ENCODE measurements at places on chromosomes 16 and 17.

DNA sequence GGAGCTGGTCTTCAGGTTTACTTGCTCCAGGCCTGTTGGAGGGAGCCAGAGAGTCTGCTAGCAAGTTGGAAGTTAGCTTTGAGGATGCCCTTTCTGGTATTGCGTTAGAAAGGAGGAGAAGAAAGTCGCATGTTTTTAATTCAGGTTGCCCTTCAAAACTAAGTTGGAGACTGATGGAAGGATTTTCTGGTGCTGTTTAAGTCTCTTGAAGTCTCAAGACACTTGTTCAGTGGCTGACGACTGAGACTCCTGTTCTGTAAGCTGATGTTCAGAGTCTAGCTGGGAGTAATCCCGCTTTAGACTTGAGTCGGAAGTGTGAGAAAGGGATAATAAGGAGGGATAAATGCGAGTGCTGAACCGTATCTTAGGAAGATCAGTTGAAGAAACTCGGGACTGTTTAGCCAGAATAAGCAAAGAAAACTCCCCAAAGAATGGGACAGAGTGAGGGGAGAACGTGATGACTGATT lies 740 bp downstream of the AATF start:
- DNase-seq, result no peak

GRCh38 chr17:31900877-31901276 lies 631 bp downstream of the UTP6 start:
- DNase-seq, result no peak

GRCh38 chr17:60305141-60305540 lies 86.8 kb downstream of the USP32 start:
- peak; percentile 23 for DNase-seq

DNA sequence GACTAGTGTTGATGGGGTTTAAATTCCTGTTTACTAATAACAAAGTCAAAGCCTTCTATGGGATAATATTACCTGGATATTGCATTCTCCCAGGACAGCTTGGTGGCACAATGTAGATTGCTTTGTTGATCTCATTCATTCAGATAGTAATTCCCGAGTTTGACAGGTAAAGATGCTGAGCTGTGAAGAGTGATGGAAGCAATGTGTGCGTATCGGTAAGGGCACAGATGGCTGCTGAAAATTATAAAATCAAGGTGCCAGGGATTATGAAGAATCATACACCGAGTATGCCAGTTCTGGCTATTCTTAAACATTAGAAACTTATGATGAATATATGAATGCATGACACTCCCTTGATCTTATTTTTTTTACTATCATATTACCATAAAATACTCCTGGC lies 100.6 kb upstream of the CNTNAP4 start:
- DNase-seq, result no peak

DNA sequence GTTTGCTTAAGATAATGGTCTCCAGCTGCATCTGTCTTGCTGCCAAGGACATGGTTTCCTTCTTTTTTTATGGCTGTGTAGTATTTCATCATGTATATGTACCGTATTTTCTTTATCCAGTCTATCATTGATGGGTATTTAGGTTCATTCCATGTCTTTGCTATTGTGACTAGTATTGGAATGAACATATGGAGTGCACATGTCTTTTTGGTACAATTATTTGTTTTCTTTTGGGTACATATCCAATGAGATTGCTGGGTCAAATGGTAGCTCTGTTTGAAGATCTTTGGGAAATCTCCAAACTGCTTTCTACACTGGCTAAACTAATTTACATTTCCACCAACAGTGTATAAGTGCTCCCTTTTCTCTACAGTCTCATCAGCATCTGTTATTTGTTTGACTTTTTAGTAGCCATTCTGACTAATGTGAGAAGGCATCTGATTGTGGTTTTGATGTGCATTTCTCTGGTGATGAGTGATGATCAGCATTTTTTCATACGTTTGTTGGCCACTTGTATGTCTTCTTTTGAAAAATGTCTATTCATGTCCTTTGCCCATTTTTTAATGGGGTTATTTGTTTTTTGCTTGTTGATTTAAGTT lies 66.2 kb downstream of the TNFRSF13B start:
- DNase-seq, result no peak

DNA sequence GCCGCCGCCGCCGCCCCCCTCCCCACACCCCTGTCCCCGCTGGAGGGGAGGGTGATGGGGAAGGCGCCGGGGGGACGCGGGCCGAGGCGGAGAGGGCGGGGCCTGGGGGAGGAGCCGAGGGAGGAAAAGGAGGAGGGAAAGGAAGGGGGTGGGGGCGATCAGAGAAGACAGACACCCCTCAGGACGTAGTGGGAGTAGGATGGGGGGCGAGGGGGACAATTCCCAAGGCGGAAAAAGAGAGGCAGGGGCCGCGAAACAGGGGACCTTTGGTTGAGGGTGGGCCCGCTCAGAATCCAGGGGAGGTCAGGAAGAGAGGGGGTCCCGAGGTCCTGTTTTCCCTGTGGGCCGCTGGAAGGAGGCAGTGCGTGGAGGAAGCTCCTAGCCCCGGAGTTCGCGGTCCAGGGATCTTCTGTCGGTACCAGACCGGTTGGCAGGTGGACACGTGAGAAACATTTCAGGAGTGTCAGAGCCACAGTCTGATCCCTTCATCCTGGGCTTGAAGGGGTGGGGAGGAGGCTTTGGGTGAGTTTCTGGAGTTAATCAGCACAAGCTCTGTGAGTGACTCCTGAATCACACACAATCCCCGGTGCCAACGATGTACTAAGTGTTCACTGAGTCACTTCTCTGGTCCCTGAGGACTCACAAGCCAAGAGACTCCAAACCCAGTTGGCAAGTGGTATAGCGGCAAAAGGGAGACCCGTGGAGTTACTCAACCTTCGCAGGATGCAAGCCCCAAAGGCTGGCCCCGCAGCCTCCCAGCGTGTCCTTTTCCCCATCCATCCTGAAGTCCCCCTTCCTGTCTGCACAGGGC lies at the start of gene XYLT1:
Gene XYLT1, minus strand, starts transcription at position 53 of the 811 bp plus-strand sequence. CDS start 164 bp downstream, outside the sequence.
- DNase-seq, result peak; percentile 51

DNA sequence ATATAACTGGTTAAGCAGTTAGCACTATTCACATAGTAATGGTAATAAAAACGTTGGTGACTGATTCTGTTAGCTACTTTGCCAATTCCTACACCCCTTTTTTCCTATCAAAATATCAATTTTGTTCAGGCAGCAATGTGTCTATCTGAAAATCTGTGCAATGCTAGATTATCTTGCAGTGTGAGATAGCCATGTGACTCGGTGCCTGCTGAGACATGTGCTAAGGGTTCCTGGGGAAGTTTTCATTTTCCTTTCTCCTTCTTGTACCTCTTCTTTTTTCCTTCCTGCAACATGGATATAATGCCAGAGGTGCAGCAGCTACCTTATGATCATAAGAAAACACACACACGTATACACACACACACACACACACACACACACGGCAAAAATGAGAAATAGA lies 100.5 kb upstream of the SHISA6 start:
- no peak for DNase-seq

DNA sequence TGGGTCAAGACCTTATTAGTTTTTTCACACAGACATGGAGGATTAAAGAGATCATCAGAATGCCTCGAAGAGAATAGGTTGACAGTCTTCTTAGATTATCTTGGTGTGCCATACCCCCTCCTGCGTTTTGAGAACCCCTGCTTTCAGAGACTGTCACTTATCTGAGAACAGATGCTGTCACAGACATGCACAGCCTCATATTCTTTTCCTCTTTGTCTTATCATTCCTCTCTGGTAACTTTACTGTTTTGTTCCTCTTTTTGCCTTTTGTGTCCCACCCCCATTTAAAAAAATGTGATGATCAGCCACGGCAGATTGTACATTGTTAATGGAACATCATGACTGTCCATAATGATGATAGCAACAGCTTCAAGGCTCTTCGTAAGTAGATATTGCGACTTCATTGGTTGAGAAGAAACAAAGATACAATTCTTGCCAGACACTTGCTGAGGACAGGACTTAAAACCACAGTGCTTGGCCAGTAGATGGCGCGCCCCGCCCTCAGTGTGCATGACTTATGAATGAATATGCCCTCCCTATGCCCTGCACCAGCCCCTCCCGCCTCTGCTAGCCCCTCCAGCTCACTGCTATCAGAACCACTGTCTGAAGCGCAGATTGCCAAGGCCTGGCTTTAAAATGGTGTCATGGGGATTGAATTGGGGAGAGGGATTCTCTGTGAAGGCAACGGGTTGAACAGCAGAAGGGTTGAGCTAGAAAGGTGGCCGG lies 2.6 kb upstream of the PITPNC1 start:
- DNase-seq, result peak; percentile 57

- no peak for DNase-seq
Measured at GRCh38 chr17:16877099-16877498, 94.8 kb downstream of the TNFRSF13B start.

GRCh38 chr16:78362524-78363135 lies 263.2 kb downstream of the WWOX start:
- no peak for DNase-seq

GRCh38 chr17:67055041-67055443 lies 10.7 kb downstream of the CACNG1 start:
- no peak for DNase-seq

GRCh38 chr17:13671341-13671740 lies 69.6 kb upstream of the HS3ST3A1 start:
- no peak for DNase-seq

GRCh38 chr16:21645261-21645721 lies 7.1 kb downstream of the IGSF6 start:
- no peak for DNase-seq

DNA sequence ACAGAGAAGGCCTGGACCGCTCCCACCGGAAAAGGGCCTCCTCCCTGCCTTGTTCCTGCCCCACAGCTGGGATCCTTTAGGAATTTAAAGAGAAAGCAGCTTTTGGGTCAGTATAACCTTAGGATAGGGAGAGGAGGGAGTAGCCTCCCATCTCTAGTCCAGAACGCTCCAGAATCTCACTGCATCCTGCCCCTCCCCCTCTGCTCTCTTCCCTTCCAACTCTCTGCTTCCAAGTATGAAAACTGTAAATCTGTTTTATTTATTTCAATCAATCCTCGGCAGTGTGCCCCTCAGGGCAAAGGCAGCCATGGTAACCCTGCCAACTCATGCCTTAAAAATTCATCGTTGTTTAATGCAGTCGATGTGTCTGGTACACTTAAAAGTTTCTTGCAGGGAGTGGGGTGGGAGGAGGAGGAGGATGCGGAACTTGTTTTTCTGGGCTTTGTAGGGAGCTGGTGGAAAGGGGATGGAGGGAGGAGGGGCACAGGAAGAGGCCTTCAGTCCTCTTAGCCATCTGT lies 21.2 kb upstream of the MTSS2 start:
- DNase-seq, result no peak

GRCh38 chr17:38883592-38884526 lies 14.0 kb downstream of the LASP1 start:
- peak; percentile 47 for DNase-seq

- DNase-seq, result no peak
Measured at GRCh38 chr17:16214190-16215001, 938 bp downstream of the NCOR1 start.

DNA sequence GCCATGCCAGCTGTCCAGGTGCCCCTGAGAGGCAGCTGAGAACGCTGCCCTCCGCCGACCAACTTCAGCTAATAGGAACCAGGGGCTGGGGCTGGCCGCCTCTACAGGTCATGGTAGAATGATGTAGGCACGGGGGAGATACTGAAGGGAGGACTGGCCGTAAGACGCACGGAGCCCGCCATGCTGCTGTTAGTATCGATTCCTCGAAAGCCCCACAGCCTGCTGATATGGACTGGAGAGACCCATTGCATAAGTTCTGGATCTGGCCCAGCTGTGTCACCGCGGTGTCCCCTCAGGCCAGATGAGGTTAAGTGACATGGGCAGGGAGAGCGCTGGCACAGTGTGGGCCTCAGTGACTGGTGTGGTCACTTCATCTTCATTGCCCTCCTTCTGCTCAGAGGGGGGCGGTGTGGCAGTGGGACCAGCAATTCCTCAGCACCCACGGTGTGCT lies 75.6 kb downstream of the AMFR start:
- no peak for DNase-seq

- no peak for DNase-seq
Measured at GRCh38 chr16:12646098-12646489, 157.6 kb downstream of the CPPED1 start.

- no peak for DNase-seq
Measured at GRCh38 chr16:30348113-30348512, 7.0 kb downstream of the CD2BP2 start.

GRCh38 chr17:79262624-79263023 lies 188.0 kb downstream of the ENGASE start:
- no peak for DNase-seq

- DNase-seq, result no peak
Measured at GRCh38 chr16:12253731-12254130, 277.2 kb downstream of the SNX29 start.

- DNase-seq, result no peak
Measured at GRCh38 chr16:23013484-23013883, 135.8 kb downstream of the USP31 start.

- no peak for DNase-seq
Measured at GRCh38 chr17:14304773-14305517, 4.1 kb downstream of the HS3ST3B1 start.

DNA sequence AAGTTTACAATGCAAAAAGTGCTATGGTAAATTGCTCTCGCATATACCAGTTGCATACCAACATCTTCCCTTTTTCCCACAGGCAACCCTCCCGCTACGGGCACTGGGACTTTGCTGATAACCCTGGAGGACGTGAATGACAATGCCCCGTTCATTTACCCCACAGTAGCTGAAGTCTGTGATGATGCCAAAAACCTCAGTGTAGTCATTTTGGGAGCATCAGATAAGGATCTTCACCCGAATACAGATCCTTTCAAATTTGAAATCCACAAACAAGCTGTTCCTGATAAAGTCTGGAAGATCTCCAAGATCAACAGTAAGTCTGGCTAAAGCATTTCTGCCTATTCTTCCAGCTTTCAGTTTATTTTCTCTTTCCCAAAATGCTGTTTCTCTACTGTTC lies 27.9 kb upstream of the HSBP1 start:
- no peak for DNase-seq

GRCh38 chr16:24170407-24170806 lies 85.7 kb upstream of the CACNG3 start:
- DNase-seq, result no peak

DNA sequence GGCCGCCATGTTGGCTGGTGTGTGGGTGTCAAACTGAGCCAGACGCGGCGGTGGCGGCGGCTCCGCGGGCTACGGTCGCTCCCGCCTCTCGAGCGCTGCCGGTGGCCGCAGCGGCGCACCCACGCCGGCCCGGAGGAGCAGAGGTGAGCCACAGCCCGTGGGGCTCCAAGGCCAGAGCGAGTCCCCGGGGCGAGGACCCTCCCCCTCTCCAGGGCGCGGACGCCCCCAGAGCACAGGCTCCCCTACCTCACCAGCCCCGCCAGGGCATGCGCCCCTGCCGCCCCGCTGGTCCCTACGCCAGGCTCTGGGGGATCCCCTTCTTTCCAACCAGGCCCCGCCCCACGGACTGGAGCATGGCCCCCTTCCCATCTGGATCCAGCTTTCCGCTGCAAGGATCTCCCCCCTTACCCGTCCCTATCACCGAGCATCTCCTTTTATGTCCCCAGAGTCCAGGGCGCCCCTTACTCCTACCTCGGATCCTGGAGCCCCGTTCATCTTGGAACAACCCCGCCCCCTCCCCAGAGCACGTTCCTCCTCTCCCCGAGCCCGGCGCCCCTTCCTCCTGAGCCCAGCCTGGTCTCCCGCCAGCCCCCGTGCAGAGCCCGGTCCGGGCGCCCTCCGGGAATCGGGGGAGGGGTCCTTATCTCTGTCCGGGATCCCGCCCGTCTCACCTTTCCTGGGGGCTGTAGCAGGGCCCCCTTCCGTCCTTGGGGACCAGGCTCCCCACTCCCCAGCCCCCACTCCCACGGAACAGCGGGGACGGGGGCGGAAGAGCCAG lies 412 bp downstream of the EPN2 start:
- DNase-seq, result no peak

GRCh38 chr17:22138861-22139469 lies 446.6 kb downstream of the KCNJ18 start:
- DNase-seq, result no peak

- DNase-seq, result no peak
Measured at GRCh38 chr16:732936-733335, 6.0 kb downstream of the HAGHL start.

- no peak for DNase-seq
Measured at GRCh38 chr16:88068476-88069396, 117.5 kb downstream of the BANP start.

Data from anterior cingulate cortex (tissue), 58 donors.